SHP77 (cell line): ENCODE measurements at places on chromosomes 1 and 21.

GRCh38 chr1:41041614-41042270 is 20.2 kb upstream of the SLFNL1 start:
- DNase-seq, result no peak

- DNase-seq, result no peak
Observed at GRCh38 chr1:29924017-29924431, 687.7 kb downstream of the PTPRU start.

DNA sequence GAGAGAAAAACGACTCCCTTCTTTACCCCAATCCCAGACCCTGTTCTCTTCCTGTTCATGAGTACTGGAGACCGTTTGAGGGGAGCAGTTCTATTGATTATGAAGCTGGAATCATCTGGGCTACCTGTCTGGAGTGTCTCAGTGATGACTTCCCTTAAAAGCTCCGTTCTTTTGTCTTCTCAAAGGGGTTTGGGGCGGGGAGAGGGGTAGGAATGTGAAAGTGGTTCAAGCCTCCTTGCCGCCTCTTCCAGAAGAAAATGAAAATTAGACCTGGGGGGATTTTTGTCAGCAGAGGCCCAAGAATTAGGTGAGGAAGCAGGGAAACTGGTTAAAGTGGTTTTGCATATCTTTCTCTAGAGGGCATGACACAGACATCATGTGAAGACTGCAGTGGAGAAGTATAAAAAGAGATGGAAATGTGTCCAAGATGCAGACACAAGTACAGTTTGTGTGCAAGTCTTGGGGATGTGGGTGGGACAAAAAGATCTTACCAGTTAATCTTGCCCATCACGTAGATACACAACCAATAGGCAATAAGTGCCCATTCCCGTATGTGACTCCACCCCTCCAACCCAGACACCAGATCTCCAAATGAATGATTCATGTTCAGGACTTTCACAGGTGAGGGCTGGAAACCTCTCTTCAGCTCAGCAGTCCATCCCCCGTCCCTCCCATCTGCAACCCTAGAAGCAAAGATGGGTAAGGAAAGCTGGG is 470 bp upstream of the MTMR11 start:
- DNase-seq, result no peak

DNA sequence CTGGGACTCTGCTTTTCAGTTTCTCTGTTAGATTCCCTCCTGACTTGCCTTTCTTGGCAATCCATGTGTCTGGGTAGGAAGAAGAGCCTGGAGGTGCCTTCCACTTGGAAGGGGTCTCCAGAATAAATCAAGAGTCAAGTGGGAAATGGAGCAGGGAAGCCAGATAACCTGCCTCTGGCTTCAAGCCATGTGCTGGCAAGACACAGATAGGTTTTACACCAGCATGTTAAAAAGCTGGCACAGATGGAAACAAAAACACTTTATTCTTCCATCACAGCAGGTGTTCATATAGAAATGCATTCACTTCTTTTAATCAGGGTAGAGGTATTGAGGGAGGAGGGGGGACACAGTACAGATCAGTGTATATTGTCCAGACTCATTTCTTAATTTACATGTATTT is 356.9 kb upstream of the RUNX1 start:
- DNase-seq, result no peak

DNA sequence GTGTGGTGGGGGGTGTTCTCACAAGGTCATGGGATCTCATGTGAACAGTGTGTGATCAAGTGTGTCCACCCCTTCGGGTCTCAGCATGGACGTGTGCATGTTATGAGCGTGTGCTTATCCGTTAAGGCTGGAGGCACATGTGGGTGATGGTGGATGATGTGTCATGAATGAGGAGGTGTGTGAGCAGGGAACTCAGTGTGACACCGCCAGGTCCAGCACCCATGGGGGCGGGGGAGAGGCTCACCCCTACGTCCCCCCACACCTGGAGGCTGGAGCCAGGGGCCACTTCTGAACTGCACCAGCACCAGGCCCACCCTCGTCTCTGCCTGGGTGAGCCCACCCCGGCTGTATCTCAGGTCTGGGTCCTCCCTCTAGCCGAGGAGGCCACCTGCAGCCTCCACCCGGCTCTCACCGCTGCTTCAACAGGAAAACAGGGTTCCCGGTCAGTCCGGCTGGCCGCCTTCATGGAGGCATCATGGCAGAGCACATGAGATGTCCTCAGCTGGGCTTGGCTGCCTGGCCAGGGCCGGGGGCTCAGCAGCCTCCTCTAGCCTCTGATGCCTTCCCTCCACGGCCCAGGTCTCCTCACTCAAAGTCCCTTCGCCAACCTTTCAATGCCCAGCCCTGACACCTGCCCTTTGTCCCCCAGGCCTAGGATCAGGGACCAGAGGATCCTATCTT is 34.2 kb upstream of the C1QA start:
- DNase-seq, result no peak

- DNase-seq, result no peak
Observed at GRCh38 chr1:29753771-29754572, 517.6 kb downstream of the PTPRU start.

DNA sequence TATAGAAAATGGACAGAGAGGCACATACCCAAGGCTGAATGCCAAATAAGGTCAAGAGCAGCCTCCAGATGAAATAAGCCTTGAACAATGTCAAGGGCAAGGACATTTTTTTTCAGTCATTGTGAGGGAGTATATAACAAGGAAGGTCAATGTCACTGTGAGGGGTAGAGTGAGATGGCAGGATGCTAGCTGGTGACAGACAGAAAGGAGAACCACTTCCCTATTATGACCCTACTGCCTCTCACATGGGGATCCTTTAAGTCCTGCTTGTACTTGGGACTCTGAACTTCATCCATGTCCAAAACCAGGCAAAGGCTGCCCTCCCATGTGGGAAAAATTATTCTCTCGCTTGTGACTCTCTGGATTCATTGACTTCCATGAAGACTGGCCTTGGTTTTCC is 119.5 kb upstream of the COA6 start:
- no peak for DNase-seq

DNA sequence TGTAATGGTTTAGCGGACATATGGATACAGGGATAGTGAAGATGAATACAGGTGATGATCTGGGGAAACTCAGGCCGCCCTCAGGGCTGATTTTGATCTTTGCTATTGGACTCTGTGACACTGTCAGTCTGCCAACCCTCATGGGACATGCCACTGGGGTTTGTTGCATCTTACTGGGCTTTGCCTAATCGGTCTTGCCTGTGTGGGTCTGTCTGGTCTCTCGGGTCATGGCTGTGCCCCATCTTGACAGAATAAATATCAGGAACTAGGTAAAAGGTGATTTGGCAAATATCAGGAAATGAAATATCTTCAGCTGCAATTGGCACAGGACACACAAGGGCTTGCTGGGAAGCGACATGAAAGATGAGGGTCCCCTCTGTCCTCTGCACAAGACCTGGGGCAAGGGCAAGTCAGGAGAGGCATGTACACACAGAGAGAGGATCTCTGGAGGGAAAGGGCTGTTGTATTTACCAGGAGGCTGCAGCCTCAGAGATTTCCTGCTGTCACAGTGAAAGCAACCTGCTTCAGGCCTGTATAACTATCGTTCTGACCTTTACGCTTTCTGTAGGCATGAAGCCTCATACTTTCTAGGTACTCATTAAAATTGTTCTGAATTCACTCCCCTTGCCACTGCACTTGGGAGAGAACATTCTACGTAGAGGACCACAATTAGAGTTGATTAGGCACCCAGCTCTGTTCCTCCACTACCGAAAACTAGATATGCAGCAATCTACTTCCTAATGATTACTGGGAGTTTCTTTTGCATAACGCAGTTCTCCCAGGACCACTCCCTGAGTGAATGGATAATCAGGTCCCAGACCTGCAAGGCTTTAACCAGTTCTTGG is 52.0 kb upstream of the GADD45A start:
- DNase-seq, result no peak

DNA sequence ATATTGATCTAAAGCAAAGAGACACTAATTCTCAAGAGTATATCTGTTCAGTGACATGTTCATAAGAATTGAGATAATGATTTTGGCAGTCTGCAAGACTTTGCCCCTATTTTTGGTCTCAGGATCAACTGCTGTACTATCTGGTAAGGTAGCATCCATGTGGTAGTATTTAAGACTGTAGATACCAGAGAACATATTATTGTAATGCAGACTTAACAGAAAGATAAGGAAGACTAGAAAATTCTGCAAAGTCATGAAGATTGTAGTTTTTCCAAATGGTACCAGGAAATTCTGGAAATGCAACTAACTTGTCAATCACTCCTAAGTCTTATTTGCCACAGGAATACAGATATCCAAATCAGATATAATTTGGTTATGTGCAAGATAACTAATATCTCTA is 35.1 kb downstream of the RNF2 start:
- DNase-seq, result no peak

DNA sequence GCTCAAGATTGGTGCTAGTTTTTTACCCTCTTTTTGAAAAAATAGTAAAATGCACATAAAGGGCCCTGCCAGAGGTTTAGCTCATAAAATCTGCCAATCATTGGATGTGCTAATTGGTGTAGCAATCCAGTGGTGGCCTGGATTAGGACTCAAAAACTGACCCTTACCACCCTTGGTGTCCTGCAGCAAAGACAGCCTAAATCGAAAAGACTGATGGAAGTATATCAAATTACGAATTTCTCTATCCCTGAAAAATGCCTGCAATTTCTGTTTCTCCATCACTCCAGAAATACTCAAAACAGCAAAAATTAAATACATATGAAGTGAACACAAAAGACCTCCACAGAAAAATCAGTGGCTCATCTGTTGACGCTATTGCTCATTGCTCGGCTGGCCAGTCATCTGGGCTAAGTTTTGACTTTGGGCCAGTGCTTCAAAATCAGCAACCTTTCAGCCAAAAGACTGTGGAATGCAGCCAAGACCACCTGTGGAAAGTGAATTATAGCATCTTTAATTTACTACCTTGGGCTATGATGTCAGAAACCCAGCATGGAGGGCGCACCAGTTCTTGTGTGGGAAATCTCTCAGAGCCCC is 30.0 kb downstream of the WLS start:
- DNase-seq, result no peak

DNA sequence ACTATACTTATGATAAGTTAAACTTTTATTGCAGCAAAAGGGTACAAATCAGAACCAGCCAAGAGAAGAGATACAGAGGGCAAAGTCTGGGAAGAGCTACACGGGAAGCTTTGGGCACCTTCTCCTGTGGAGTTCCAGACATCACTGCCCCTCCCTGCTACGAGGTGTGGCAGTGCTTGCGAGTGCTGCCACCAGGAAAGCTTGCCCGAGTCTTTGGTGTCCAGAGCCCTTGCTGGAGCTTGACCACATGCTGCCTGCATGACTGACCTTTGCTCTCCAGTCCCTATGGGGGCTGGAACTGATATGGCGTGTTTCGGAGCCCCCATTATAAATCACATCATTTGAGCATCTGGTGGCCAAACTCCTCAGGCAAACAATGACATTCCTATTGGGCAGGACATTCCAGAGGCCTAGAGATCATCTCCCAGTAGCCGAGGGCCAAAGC is 23.4 kb downstream of the PLEKHO1 start:
- DNase-seq, result no peak
